ENCODE measurements at places on chromosomes 6 and 20.

- no peak for DNase-seq
These were observed 187.8 kb downstream of the KIF16B start for GRCh38 chr20:16385462-16385861.

- DNase-seq: peak; percentile 58
These were observed 1383.5 kb upstream of the DEFB115 start for GRCh38 chr20:29873946-29874345.

GRCh38 chr6:54194067-54194466 is 82.8 kb downstream of the MLIP start:
- DNase-seq: peak; percentile 22

- no peak for DNase-seq
These were observed 430.2 kb downstream of the UTRN start for GRCh38 chr6:144715344-144715743.

DNA sequence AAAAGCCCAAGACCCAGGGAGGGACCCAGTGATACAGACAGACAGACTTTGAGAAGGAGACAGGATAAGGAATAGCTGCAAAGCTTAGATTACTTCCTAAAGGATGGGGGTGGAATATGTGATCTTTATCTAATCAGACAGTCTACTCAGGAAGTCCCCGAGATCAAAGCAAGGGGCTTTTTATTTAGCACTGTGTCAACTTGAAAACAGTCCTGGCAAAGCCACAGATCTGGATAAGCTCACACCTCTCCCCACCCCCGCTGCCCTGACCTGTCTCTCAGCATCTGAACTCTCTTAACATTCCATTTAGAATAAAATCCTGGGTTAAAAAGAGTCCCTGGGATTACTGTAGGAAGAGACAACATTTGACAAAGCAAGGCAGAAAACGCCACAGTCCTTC is 101.5 kb downstream of the ISM1 start:
- DNase-seq: no peak

- peak; percentile 52 for DNase-seq
These were observed 113.8 kb downstream of the LAMP5 start for GRCh38 chr20:9628141-9628540.

DNA sequence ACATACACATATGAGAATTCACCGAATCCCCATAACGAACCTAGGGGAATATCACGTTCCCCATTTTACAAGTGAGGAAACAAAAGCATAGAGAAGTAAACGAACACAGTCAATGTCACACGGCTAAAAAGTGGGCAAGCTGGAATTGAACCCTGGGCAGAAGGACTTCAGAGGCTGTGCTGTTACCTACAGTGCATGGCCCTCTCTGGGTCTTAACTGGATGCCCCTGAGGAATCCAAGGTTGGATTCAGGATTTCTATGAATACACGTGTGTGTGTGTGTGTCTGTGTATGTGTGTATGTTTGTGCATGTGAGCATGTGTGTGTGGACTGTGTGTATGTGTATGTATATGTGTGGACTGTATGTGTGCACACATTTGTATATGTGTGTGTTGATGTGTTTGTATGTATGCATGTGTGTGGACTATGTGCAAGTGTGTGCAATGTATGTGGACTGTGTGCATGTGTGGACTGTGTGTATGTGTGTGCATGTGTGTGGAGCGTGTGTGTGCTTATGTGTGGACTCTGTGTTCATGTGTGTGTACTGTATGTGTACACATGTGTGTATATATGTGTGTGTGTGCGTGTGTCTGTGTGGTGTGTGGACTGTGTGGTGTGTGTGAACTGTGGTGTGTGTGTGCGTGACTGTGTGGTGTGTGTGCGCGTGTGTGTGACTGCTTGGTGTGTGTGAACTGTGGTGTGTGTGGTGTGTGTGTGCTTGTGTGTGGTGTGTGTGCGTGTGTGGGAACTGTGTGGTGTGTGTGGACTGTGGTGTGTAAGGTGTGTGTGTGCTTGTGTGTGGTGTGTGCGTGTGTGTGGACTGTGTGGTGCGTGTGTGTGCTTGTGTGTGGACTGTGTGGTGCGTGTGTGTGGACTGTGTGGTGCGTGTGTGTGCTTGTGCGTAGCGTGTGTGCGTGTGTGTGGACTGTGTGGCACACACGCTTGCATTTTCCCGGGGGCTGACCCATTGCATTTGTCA is 49.0 kb downstream of the HNF4A start:
- DNase-seq: no peak

DNA sequence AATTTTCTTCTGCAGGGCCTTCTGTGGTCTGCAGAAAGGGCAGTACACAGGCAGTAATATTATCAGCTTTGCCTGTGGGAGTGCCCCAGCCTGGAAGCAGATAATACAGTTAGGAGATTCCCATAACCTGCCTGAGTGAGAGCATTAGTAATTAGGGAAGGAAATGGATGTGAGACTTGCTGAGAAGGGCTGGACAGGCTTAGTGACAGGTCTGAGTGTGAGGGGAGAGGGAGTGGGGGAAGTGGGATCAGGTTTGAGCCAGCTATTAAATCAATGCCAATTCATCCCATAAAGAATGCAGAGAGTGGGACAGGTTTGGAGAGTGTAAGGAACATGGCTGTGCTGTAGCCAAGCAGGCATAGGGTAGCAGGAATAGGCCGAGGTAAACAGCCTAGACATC is 10.1 kb upstream of the CFAP206 start:
- DNase-seq: no peak

GRCh38 chr6:113570641-113571040 is 286.5 kb upstream of the MARCKS start:
- peak; percentile 23 for DNase-seq

GRCh38 chr20:49710971-49711666 is 2.6 kb downstream of the B4GALT5 start:
- no peak for DNase-seq

- DNase-seq: no peak
These were observed 30.1 kb upstream of the SCP2D1 start for GRCh38 chr20:18783385-18783959.

DNA sequence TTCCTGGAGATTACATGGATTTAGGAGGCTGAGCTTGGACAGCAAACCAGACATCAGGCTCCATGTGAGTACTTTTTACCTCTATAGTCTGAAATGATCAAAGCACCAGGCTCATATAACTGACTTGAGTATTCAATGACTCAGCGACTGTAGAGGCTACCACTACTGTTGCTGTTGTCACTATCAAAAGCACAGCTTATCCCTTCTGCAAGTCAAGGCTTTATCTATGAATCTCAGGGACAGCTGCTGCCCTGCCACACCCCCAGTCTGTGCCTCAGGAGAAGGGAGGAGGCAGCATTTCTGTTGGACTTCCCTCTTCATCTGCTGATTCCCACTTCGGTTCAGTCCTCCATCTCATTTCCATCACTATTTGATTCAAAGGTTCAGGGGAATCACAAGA is 80.5 kb upstream of the CNR1 start:
- DNase-seq: no peak

GRCh38 chr20:9348747-9349146 is 165.6 kb upstream of the LAMP5 start:
- DNase-seq: no peak

- no peak for DNase-seq
These were observed 123.9 kb downstream of the SNX5 start for GRCh38 chr20:17844549-17845298.

DNA sequence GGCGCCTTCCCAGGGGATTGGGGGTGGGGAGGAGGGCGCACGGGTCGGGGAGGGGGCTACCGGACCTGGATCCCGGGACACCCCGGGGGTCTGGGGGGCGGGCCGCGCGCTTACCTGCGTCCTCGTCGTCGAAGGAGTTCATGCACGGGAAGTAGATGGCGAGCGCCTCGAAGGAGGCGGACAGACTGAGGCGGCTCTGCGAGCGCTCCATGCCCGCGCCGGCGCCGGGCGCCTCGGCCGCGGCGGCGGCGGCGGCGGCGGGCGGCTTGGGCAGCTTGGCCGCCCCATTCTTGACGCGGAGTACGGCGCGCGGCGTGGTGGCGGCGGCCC is 320 bp downstream of the RIMS4 start:
- no peak for DNase-seq

DNA sequence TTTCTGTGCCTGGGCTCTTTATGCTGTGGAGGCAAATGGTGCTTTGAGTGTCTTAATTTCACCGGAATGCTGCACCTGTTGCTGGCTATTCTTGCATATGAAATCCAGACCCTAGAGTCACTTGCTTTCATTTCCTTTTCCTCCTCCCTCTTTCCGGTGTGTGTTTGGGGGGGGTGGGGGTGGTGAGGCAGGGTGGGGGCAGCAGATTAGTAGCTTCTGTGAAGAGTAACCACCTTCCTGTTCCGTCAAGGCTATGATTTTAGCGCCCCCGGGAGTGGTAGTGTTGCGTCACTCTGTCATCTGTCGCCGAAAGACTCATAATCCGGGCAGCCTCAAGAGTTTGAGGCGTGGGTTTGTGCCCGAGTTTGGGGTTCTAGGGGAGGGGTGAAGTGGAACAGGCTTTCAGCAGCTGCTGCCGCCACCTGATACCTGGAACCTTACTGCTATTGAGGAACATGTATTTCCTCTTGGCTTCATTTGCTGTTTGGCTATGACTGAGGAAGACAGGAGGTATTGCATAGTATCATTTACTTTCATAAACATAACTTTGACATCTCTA is 49.1 kb downstream of the UTRN start:
- DNase-seq: no peak

DNA sequence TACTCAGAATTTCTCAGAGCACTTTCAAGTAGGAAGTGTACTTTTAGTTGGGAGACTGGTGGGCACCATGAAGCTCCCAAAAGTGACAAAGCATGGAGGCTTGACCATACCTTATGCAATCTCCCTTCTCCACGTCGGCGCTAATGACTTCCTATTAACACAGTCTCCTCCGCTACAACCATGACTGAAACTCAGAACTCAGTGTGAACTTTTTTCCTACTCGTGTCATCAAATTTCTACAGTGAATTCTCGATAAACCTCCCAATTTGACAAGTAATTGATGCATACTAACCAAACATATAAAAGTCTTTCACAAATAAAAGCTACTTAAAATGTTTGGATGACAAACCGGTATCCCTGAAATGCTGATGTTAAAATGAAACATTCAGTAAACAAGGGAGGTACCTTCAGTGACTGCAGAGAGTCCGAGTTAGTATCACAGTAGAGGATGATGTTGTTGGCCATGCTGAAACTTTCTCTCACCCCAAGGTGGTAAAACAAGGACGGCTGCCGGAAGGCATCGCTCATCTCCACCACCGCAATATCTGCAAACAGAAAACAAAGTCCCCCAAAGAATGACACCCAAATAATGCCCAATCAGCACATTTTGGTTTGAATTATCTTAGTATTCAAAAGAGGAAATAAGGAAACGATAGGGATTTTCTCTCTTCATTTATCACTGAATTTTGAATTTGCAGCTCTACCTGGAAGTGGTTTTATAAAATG is 72.1 kb downstream of the MAP3K5 start:
- no peak for DNase-seq

GRCh38 chr6:31209137-31209536 is 38.7 kb upstream of the POU5F1 start:
- DNase-seq: no peak

DNA sequence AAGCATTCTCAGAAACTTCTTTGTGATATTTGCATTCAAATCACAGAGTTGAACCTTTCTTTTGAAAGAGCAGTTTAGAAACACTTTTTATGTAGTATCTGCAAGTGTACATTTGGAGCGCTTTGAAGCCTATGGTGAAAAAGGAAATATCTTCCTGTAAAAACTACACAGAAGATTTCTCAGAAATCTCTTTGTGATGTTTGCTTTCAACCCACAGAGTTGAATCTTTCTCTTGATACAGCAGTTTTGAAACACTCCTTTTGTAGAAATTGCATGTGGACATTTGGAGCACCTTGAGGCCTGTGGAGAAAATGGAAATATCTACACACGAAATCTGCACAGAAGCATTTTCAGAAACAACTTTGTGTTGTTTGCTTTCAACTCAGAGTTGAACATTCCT is 612.3 kb upstream of the ZNF337 start:
- no peak for DNase-seq

GRCh38 chr20:60115451-60115850 is 157.2 kb downstream of the CDH26 start:
- DNase-seq: no peak

GRCh38 chr6:104460738-104461483 is 398.8 kb downstream of the HACE1 start:
- DNase-seq: no peak

GRCh38 chr6:146847426-146847825 is 248.7 kb downstream of the ADGB start:
- no peak for DNase-seq

DNA sequence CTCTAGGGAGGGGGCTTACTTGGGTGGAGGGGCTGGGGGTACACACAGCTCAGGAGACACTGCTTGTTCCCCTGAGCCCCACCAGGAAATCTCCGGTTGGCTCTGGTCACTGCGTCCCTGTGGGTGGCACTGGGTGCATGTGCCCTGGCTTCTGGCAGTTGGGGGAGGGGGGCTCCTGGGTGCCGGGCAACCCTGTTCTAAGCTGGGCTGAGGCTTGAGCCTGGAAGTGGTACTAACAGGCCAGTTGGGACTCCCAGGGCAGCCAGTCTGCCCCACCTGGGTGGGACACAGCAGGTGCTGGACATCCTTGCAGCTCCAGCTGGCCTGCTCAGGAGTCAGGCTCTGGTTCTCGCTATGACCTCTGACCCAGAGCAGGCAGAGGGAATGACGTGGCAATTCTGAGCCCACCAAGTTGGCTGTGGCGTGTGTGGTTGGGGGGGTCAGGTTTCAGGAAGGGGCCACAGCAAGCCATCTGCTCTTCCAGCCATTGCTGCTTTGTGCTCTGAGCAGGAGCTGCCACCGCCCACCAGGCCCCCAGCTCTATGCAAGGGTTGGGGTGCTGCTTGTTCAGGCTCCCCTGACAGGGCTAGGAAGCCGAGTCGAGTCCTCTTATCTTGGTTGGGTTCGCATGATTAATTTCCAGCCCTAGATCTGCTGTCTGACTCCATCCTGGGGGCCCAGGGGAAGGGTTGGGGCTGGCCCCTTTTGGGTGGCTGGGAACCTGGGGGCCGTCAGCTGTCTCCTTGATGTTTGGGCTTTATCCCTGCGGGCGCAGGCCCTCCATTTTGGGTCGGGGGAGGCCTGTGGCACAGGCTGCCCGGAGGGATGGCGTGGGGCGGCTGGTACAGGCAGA is 590 bp downstream of the C20orf204 start:
- no peak for DNase-seq

GRCh38 chr6:163579880-163580295 is 165.4 kb downstream of the QKI start:
- no peak for DNase-seq

DNA sequence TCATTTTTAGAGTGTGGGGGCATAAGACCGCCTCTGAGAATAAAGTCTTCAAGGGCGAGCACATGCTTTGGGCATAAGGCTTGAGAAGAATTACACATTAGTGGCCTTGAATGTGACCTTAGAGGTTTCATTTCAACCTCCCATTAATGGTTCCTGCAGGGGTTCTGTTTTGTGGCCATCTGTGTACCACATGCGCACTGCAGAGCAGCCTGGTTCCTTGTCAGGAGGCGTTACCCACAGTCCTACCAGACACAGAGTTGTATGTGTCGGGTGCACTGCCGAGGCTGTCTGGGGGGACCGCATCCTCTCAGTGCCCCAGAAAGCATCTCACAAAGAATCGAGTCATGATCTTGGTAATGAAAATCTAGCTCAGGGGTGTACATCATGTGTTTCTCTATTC is 115.7 kb downstream of the B3GAT2 start:
- peak; percentile 59 for DNase-seq

GRCh38 chr6:81896525-81897503 is 144.3 kb upstream of the TENT5A start:
- DNase-seq: no peak

- DNase-seq: no peak
These were observed 391 bp upstream of the B3GAT2 start for GRCh38 chr6:70957284-70957617.
